Testis (tissue), 5 donors: ENCODE measurements at places on chromosomes 3 and 15. TPM values are rescaled to one million over a fixed set of nuclear protein-coding genes. Genes with fewer than 3 reads are reported as not detected.

XPC gene
- polyA plus RNA-seq, result 25.1 TPM

CXCR6 gene
- polyA plus RNA-seq, result 2.1 TPM

SAMD7 gene
- polyA plus RNA-seq, result 0.25 TPM

CYP8B1 gene
- not detected for polyA plus RNA-seq

SST gene
- 0.84 TPM for polyA plus RNA-seq

ACOX2 gene
- 27.1 TPM for polyA plus RNA-seq

EXOG gene
- 14.8 TPM for polyA plus RNA-seq

APOD gene
- polyA plus RNA-seq, result 99.8 TPM

TMEM108 gene
- polyA plus RNA-seq, result 44.3 TPM

CD200 gene
- polyA plus RNA-seq, result 6.3 TPM

LEO1 gene
- polyA plus RNA-seq, result 8.2 TPM

SERPINI2 gene
- polyA plus RNA-seq, result 0.47 TPM

SLC6A20 gene
- 2.3 TPM for polyA plus RNA-seq

MYRIP gene
- polyA plus RNA-seq, result 2.4 TPM

STX19 gene
- polyA plus RNA-seq, result 0.29 TPM

ATP10A gene
- polyA plus RNA-seq, result 13.6 TPM

BAHD1 gene
- polyA plus RNA-seq, result 47.9 TPM

FETUB gene
- polyA plus RNA-seq, result 2.4 TPM

HTR3E gene
- polyA plus RNA-seq, result not detected

DNAH1 gene
- polyA plus RNA-seq, result 50.4 TPM

LYSMD4 gene
- polyA plus RNA-seq, result 13.2 TPM

NANOGP8 gene
- 1.1 TPM for polyA plus RNA-seq

HSPBAP1 gene
- polyA plus RNA-seq, result 26.5 TPM

MGLL gene
- 26.0 TPM for polyA plus RNA-seq

EEF1AKMT4 gene
- polyA plus RNA-seq, result 16.9 TPM

RETNLB gene
- not detected for polyA plus RNA-seq

HTR3C gene
- polyA plus RNA-seq, result not detected

DLL4 gene
- 2.0 TPM for polyA plus RNA-seq

COL6A5 gene
- 2.6 TPM for polyA plus RNA-seq

GNL3 gene
- 36.3 TPM for polyA plus RNA-seq

CCK gene
- 0.69 TPM for polyA plus RNA-seq
